ENCODE measurements at places on chromosomes 4 and X.

DNA sequence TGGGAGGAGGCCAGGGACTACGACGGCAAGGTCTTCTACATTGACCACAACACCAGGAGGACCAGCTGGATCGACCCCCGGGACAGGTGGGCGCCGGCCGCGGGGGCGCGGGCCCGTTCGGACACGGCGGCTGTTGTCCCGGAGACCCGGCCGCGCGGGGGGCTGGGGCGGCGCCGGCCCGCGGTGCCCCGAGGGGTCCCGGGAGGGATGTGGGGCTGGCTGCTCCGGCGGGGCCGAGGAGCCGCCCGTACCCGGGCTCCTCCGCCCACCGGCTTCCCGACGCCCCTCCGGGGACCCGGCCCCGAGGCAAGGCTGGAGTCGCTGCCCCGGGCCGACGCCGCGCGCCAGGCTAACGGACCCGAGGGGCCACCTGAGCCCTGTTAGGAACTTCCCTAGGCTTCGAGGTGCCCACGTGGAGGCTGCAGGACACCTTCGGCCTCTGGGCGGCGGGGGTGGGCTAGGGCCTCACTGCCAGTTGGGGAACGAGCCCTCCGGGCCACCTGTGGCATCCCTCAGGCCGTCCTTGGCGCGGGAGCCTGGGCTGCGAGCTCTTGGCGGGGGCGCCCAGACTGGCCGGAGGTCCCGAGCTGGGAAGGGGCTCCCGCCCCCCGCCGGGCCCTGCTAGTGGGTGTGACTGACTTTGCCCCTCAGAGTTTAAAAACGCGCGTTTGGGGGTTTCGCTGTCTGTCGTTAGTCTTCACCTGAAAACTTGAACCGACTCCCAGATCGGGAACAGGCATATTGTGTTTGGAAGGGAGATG, 660 bp downstream of the WWC2 start:
- peak; percentile 24 for DNase-seq

DNA sequence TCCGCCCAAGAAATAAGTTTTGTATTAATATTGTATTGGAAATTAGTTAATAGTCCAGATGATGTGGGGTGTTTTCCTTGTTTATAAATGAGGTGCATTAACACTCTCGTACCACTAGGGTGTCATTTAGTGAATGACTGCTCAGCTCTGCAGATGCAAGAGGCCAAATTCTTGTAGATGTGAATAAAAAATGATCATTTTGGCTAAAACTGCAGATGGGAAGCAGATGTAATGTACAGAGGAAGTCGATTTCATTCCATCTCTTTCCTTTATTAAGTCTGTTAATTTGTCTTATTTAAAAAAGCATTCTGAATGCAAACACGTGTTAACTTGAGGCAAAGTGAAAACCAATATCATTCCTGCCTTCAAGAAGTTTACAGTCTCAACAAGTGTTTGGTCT, 108.1 kb downstream of the DHX15 start:
- no peak for DNase-seq

- no peak for DNase-seq
Measured at GRCh38 chr4:186030399-186030775, 38.6 kb upstream of the TLR3 start.

GRCh38 chr4:148021686-148022085, 289.8 kb downstream of the ARHGAP10 start:
- DNase-seq = no peak

DNA sequence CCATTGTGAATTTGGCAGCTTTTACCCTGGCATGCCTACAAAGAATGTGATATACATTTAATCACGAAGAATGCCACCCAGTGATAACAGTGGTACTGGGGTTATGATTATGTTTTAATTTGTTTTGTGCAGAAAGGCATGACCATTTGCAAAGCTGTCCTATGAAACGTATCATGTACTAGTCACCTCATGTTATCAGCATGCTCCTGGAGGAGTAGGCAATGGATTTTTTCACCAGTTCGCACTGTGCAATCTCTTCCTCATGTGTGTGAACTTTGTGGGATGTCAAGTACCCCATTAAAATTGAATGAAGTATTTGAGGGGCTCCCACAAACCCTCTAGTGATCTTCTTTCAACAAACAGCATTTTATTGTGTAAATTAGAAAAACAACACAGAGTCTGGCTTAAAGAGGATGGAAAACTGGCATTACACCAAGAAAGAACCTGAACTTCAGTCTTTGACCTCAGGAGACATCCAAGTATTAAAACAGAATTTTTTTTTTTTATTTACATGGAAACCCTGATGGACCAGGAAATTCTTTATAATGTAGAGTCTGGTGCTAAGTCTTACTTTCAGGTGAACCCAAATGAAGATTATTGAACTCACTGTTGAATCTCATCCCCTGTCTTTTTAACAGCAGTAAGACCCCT, 200.6 kb upstream of the PGRMC2 start:
- no peak for DNase-seq

DNA sequence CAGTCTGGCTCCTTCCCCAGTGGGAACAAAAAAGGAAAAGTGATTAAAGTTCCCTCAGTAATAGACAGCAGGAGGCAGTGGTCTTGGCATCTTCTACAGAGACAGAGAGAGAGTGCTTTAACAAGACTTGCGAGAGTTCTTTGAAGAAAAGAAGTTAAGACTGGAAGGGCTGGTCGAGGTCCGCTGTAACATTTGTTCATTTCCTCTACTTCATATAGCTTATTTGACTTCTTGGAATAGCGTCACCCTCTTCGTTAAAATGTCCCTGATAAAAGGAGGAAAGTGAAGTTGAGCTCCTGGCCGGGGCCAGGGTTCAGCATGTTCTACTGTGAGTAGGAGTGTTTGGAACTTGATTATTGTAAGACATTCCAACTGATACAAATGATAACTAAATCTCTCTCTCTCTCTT, 179.8 kb downstream of the SLIT2 start:
- no peak for DNase-seq

GRCh38 chr4:99574530-99575324, at the start of gene MTTP:
TSS of gene MTTP (plus strand) at chr4:99574824. CDS start at chr4:99574910, 86 bp downstream.
- no peak for DNase-seq

- DNase-seq = no peak
Measured at GRCh38 chr4:148787831-148788477, 345.7 kb upstream of the NR3C2 start.

DNA sequence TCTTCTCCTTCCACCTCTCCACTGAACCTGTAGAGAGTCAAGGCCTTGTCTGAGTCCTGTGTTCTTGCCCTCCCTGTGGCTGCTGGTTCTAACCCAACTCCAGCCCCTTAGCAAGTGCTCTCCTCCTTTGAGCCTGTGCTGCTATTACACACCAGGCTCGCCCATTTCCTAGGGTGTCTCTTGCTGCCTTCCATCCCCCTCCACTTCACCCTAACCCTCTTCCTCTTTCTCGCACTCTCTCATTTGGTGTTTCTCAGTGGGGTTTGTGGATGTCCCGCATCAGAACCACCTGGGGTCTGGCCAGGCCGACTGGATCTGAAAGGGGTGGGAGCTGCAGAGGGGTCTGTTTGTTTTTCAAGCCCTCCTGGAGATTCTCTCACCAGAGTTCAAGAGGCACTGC, 156.7 kb downstream of the SPRY1 start:
- no peak for DNase-seq

DNA sequence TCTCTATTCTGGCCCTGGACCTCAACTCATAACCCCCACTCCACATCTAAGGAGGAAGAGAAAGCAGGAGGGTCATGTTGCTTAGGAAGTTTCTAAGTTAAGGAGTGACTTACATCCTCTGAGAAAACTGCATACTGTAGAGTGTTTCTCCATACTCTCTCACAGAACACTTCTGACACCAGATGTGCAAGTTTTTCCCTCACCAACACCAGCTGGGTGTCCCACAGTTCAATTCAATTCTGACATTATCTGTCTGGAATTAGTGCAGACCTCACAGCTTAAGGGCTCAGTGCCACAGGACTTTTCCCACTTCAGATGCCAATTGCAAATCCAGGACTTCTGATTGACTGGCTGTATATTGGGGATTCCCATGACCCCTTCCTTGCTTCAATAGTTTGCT, 89.0 kb upstream of the SFRP2 start:
- DNase-seq = no peak

DNA sequence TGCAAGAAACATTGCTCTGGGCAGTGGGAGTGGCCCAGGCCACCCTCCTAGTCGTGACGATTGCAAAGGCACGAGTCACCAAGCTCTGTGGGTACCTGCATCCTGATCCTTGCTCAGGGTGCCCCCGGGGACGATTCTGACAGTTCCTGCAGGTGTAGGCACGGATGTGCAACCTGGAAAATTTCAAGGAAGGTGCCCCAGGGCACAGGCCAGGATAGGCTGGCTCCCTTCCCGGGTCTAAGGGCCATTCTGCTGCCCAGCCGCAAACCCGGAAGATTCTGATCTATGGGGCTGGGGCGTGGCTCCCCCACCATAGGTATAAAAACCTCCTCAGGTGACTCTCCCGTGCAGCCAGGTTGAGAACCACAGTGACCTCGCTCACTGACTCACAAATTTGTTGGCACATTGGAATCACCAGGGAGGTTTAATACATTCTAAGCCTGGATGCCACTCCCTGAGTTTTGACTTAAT, 228.5 kb downstream of the PTTG2 start:
- DNase-seq = no peak

- no peak for DNase-seq
Measured at GRCh38 chr4:20383969-20384368, 132.3 kb downstream of the SLIT2 start.

GRCh38 chr4:109998867-109999584, 86.3 kb downstream of the EGF start:
- DNase-seq = no peak

DNA sequence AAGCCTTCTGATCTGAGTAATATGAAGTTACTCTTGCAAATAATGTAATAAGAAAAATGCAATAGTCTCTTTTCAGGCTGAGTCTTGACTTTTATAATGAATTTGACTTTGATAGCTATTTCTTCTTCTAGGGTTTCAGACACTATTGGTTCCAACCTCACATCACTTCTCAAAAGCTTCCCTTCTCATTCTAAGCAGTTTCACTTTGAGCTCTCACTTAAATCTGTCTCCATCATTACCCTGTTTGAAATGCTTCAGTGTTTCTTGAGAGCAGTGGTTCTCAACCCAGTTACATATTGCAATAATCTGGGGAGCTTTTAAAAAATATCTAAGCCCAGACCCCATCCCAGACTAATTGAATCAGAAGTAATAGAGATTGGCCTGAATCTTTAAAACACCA, 40.5 kb upstream of the BMP2K start:
- no peak for DNase-seq

- DNase-seq = no peak
Measured at GRCh38 chr4:172989984-172990820, 178.4 kb upstream of the GALNT7 start.

GRCh38 chr4:141435446-141436225, 200.7 kb upstream of the IL15 start:
- no peak for DNase-seq

DNA sequence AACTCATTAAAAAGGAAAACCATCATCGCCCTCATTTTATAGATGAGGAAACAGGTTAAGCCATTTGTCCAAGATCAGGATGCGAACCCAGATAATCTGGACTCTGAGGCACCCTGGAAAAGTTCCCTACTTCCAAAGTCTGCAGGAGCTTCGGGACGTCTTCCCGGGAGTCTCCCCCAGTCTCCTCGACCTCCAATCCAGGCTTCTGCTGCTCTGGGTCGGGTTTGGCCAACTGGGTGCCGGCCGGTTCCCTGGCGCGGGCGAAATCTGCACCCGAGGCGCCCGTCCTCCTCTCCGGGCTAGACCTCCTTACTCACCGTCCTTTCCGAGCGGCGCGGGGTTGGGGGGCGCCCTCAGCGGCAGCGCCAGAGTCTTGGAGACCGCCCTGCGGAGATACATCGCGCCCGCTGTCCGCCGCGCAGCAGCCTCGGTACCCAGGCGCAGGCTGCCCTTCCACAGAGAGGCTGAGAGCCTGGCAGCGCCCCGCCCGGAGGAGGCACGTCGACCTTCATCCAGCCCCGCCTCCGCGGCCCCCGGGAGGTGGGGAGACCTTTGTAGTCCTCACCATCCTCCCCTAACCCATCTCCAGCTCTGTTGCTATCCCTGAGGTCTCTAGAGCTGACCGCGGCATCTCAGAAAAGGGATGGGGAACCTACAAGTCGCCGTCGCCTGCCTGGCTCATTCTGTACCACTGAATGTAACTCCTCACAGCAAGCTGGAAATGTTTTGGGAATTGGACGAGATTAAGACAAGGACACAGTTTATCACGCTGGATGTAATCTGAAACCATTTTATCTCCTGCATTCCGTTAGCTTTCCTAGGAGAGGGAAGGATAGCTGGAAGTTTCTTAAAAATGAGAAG, at the start of gene MGARP:
MGARP (minus strand) TSS at position 466 of the 861 bp plus-strand sequence; CDS start at position 399, 67 bp downstream.
- peak; percentile 43 for DNase-seq

DNA sequence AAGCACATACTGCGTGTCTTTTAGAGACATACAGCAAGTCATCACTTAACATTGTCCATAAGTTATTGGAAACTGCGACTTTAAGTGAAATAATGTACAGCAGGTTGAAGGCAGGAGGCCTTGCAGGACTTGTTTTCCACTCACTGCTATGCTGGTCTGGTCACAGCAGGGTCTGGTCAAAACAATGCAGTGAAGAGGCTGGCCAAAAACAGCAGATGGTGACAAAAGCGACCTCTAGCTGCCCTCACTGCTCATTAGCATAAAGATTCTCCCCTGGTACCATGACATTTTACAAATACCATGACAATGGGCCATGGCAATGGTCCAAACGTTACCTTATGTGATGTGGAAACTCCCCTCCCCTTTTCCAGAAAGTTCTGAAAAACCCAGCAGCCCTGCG, 1283.6 kb downstream of the FSTL5 start:
- no peak for DNase-seq
